ENCODE measurements at places on chromosomes 6 and 20.

DNA sequence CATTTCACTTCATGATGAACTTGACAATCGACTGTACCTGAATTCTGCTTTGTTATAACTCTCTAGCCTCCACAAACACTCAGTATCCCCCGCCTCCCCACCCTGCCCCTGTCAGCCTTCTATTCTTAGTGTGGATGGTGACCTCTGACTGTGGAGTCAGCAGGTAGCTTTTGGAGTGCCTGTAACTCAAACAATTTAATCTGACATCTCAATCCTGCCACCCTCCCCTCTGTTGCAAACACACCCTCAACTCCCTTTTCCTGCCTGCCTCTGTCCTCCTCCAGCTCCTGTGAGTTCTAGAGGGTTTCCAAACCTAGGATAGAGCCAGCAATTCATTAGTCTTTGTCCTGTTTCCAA is 20.3 kb downstream of the DAAM2 start:
- no peak for DNase-seq

GRCh38 chr6:41938590-41939175 is 2.9 kb downstream of the CCND3 start:
- no peak for DNase-seq

GRCh38 chr6:16758163-16758975 is 2.9 kb downstream of the ATXN1 start:
- DNase-seq, result no peak

DNA sequence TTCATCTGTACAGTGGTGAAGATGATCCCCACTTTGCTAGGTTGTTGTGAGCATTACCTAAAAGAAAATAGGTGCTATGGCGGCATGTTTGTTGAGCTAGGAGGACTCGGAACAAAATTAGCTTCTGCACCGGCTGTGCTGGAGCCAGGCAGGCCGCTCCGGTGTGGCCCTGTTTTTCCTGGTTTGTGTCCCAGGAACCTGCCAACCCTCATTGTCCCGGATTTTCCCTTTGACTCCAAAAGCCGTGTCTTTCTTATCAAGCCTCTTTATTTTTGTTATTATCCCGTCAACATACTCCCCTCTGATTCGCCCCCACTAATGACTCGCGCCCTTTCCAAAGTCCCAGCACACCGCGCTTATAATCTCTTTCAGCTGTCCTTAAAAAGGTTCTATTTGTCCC is 117.0 kb downstream of the MYLK4 start:
- DNase-seq, result no peak

DNA sequence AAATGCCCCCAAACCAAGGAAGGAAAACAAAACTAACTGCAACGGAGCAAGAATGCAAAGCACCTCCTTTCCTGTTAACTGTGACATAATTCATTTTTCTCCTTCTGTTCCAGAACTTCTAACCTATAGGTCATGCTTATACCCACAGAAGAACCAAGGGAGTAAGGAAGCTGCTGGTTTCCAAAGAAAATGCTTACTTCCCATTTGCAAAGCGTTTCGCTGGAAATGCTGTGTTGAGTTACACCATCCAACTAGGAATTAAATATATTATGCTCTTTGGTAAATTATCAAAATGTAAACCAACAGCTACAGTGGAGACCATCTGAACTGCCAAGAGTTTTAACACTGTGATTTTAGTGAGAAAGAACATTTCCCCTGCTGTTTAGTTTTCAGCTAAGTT is 42.9 kb downstream of the ATXN1 start:
- DNase-seq, result no peak

- DNase-seq, result no peak
These were observed 28.9 kb downstream of the ASIP start for GRCh38 chr20:34269996-34270627.

- DNase-seq, result no peak
These were observed 24.2 kb downstream of the RBM24 start for GRCh38 chr6:17305219-17306001.

DNA sequence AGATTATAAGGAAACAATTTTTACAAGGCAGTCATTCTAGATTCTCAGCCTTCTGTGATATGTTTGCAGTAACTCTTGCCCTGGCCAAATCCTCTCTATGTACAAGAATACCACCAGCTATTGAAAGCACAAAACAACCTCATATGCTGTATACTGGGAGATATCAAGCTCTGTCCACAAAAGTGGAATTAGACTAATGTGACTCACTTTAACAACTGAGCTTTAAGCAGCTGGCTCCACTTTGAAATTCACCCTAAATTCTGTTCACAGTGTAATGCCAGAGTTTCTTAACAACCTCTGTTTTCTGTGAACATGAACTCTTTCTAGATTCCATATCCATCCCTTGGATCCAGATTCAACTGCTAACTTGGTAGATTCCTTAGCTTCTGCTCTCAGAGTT is 47.6 kb downstream of the CHD6 start:
- no peak for DNase-seq

DNA sequence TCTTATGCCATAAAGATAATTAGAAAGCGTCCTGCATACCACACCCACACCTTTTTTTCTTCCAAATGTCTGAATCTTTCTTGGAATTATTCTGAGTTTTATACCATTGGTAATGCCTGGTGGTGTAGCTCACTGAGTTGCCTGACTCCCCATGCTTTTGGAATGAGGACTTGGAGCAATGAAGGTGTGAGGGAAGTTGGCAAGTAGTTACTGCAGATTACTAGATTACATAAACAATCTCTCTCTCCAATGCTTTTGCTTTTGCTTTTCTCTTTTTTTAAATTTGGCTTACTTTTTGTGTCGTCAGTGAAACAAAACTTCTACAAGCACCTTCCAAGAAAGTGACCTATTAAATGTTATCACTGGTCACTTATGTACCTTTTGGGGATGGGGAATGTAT is 406.1 kb upstream of the SOX4 start:
- DNase-seq, result no peak

Measured in activated T-cell treated with anti-CD3 and anti-CD28 coated beads for 48 hours (primary cell).